ENCODE measurements at places on chromosomes 2 and 18.

GRCh38 chr2:172345956-172346555, 81.3 kb upstream of the ITGA6 start:
- DNase-seq, result no peak

- DNase-seq, result no peak
Observed at GRCh38 chr2:106269591-106270291, 75.6 kb upstream of the UXS1 start.

GRCh38 chr2:23554054-23554697, 169.2 kb downstream of the KLHL29 start:
- DNase-seq, result no peak

- DNase-seq, result no peak
Observed at GRCh38 chr2:1685078-1685956, 59.0 kb downstream of the PXDN start.

DNA sequence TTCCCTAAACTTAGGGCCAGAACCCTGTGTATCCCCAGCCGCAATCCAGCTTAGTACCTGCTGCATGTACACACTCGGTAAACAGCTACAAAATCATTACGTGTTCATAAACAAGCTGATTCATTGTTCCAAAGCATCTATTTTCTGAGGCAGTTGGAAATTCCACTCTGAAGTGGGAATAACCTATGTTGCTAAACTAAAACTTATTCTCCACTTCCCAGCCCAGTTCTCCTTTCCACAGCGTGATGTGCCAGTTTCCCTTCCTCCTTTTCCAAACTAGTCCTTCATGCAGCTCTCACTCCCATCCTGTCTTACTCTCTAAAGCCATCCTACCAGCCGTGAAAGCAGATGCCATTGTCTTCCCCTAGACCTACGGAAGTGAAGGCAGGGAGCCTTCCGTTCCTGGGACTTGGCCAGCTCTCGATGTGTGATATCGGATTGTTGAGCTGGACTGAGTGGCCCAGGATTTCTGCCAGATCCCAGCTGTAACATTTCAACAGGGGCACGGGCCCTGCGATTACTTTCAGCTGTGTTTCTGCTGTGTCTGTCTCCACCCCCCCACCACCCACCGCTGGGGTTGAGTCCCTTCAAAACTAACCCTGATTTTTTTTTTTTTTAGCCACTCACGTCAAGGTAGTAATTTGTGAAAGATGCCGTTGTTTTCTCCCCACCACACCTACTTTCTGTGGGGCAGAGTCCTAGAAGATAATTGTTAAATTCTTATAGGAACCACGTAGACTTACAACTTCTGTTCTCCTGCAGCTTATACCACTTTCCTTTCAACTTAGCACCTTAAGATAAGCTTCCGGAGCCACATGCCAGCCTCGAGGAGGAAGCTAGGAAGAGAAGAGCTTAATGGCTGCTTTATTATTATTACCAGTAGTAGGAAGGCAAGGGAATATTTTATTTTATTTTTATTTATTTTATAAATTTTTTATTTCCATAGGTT, 100.9 kb downstream of the CRIM1 start:
- no peak for DNase-seq

GRCh38 chr18:63260380-63260754, 59.2 kb downstream of the BCL2 start:
- DNase-seq, result no peak

- DNase-seq, result no peak
Observed at GRCh38 chr2:234133004-234133403, 82.5 kb downstream of the SPP2 start.

DNA sequence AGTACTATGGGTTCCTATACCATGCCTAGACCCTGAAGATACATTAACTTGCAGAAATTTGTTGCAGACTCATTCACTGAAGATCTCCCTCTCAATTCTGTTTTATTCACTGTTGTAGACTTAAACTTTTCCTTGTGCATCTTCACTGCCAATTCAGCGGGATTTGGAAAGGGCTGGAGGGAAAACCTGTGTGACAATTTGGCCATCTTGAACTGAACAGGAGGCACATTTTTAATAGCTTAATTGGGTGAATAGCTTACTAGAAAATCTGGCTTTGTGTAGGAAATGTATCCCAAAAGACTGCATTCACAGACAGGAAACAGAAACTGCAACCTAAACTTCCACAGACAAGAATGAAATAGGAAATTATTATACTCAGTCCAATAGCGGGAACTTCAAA, 512.3 kb downstream of the XIRP2 start:
- no peak for DNase-seq

DNA sequence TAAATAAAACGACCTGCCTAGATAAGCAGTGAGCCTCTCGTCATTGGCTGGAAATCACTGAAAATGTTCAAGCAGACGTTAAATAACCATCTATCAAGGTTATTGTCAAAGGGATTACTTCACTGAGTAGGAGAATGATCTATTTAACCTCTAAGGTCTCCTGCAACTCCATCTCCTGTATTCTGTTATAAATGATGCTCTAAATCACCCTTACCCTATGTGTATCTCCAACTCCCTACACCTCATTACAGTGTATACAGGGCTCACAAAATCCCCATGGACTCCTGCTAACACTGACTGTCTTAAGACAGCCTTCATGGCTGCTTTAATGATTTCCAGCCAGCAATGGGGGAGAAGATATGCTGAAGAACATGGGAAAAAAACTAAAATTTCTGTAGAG, 31.0 kb upstream of the BBS5 start:
- no peak for DNase-seq

DNA sequence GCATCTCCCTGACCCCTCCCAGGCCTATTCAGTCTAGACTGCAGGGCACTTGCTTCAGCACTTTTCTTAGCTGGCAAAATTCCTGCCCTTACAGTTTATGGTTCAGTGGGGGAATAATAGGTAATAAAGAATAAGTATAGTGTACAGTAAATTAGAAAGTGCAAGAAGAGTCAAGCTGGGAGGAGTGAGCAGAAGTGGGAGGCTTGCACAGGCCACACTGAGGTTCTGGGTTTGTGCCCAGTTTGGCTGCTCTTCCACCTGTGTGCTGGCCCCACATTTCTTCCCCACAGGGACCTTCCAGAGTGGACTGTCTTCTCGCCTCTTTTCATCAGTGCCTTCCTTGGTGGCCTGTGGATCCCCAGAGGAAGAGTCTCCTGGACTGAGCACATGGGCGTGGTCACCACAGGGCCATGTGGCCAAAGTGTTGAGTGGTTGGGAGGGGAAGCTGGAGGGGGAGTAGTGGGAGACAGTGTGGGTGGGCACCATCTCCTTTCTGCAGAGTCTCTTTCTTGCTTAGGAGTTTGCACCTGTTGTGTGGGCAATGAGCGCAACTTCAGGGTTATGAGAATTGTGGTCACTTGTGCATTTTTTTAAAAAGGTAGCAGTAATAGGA, 128.6 kb upstream of the ZSWIM2 start:
- DNase-seq, result no peak

DNA sequence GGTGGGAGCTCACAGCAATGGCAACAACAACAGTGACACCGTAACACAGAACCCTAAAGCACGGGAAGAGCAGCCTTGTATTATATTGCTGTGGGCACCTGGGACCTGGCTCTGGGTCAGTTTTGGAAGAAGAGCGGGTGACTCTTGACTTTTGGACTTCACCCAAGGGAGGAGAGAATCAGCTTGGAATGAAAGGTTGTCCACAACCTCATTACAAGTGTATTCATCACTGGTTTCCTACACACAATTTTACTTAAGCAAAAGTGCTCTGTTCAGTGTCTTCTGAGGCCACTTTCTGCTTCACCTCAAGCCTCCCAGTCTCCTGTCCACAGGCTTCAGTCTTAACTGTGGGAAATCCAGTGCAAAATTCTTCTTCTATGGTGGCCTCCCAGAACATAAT, 263.8 kb downstream of the KCNE4 start:
- DNase-seq, result no peak

GRCh38 chr2:5353565-5353964, 338.6 kb upstream of the SOX11 start:
- DNase-seq, result no peak

GRCh38 chr2:54083445-54083844, 32.0 kb upstream of the ACYP2 start:
- no peak for DNase-seq

GRCh38 chr2:113965644-113966043, 75.8 kb downstream of the ACTR3 start:
- peak; percentile 17 for DNase-seq

GRCh38 chr2:177983183-177983788, 89.3 kb downstream of the PDE11A start:
- DNase-seq, result no peak

DNA sequence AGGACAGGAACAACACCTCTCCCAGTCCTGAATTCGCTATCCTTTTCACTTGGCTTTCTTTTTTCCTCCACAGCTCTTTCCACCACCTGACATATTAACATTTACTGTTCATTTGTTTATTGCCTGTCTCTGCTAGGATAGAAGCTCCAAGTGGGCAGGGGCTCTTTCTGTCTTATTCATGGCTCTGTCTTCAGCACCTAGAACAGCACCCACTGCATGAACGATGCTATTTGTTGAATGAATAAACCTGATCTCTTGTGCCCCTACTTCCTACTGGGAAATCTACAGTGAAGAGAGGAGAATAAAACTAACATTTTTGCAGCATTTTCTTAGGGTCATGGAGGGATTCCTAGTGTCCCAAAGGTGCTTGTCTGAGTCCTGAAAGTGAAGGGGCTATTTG, 24.4 kb upstream of the GAREM2 start:
- DNase-seq, result no peak

- DNase-seq, result no peak
Observed at GRCh38 chr18:74896390-74896991, 298.8 kb downstream of the ZNF407 start.

Measured in memory B cell (primary cell).